ENCODE measurements at places on chromosomes 3 and 15.

- no peak for DNase-seq
Measured at GRCh38 chr15:71708741-71709140, 101.6 kb upstream of the NR2E3 start.

- DNase-seq, result no peak
Measured at GRCh38 chr15:72785432-72785831, 1.9 kb upstream of the ADPGK start.

- no peak for DNase-seq
Measured at GRCh38 chr15:38193496-38193895, 59.1 kb upstream of the SPRED1 start.

- no peak for DNase-seq
Measured at GRCh38 chr3:133038089-133038730, at the start of gene TMEM108. Gene TMEM108 (plus strand): TSS chr3:133038391.

DNA sequence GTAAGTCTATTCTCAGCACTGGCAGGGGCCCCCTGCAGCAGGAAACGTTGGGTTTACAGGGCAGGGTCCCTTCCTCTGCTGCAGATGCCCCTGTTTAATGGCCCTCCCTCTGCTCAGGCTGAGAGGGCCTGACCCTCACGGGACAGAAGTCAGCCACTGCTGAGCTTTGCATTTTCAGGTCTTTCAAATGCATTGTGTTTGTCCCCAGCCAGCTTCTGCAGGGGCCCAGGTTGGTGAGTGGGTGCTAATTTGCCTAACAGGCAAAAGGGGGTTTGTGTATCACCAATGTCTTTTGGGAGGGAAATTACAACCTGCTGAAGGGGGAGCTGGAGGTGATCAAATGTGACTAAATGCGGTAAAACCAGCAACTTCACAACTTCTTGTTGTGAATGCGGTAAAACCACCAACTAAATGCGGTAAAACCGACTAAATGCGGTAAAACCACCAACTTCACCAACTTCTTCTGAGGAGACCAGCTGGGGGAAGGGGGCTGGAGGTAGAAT lies 44.8 kb upstream of the UBE2E1 start:
- DNase-seq, result no peak

GRCh38 chr15:41987925-41988275 lies 15.5 kb upstream of the EHD4 start:
- no peak for DNase-seq

GRCh38 chr15:90360746-90361145 lies 8.7 kb downstream of the ZNF774 start:
- no peak for DNase-seq

GRCh38 chr15:100831467-100831866 lies 48.2 kb upstream of the ALDH1A3 start:
- DNase-seq, result no peak

DNA sequence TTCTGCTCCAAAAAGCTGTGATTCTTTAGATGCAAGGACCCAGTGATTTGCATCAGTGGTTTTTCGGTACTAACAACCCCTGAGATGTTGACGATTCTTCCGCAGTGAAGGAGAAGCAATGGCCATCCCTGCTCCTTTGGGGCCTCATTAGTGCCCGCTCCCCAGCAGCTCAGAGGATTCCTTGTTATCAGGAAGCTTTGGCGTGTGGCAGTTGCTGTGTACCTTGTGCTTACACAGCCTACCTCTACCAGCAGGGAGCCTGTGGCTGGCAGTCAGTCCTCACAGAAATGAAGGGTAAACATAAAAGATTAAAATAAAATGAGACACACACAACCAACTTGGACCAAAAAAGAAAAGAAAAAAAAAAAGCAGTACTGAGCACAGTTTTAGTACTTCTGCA lies 55.2 kb downstream of the CNTN3 start:
- no peak for DNase-seq

GRCh38 chr3:23302271-23302670 lies 99.1 kb downstream of the UBE2E2 start:
- no peak for DNase-seq

- no peak for DNase-seq
Measured at GRCh38 chr3:105809208-105809888, 59.5 kb downstream of the CBLB start.

DNA sequence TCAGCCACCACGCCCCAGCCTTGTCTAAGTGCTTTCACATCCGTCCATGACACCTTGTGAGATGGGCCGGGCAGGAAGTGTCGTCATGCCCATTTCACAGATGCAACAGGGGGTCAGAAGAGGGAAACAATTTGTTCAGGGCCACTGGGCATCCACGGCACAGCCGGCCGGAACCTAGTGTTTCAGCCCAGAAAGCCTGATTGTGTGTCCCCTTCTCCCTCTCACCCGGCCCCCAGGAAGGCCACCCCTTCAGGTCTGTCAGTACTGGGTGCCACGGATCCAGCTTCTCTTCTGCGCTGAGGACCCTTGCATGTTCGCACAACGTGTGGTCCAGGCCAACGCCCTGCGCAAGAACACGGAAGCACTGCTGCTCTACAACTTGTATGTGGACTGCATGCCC lies 15.8 kb downstream of the DNAH1 start:
- no peak for DNase-seq

DNA sequence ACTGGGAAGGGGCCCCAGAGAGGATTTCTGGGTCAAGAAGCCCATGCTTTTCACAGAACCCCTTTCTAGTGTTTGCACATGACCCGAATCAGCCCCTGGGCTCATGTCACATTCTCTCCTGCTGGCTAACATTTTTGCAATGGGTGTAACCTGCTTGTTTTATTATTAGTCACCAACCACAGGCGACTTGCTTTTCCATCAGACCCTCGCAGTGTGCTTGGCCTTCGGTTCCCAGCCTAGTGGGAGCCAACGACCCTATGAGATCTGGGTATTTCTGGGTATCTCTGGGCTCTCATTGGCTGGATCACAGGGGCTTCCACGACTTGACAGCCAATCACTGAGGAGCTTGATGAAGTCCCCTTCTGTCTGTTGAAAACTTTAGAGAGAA lies 11.0 kb upstream of the FBLN2 start:
- no peak for DNase-seq

GRCh38 chr3:107848351-107848915 lies 242.4 kb downstream of the CD47 start:
- DNase-seq, result no peak

DNA sequence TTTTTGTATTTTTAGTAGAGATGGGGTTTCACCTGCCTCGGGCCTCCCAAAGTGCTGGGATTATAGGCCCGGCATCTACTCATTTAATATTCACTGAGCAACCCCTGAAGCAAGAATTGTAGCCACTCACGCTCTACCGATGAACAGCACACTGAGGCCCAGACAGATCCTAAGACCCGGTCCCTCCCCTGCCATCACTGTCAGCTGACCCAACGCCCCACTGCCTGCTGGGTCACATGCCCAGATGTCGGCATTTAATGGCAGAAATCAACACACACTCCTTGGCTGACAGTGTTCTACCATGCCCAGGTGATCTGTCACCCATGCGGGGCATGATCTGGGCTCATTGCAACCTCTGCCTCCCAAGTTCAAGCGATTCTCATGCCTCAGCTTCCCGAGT lies 3.2 kb upstream of the TMEM89 start:
- DNase-seq, result no peak

GRCh38 chr15:62901909-62902546 lies 140.5 kb upstream of the TPM1 start:
- DNase-seq, result no peak

GRCh38 chr15:39774688-39775267 lies 7.9 kb downstream of the FSIP1 start:
- DNase-seq, result peak; percentile 13

- no peak for DNase-seq
Measured at GRCh38 chr15:39130556-39131379, 450.1 kb upstream of the THBS1 start.

DNA sequence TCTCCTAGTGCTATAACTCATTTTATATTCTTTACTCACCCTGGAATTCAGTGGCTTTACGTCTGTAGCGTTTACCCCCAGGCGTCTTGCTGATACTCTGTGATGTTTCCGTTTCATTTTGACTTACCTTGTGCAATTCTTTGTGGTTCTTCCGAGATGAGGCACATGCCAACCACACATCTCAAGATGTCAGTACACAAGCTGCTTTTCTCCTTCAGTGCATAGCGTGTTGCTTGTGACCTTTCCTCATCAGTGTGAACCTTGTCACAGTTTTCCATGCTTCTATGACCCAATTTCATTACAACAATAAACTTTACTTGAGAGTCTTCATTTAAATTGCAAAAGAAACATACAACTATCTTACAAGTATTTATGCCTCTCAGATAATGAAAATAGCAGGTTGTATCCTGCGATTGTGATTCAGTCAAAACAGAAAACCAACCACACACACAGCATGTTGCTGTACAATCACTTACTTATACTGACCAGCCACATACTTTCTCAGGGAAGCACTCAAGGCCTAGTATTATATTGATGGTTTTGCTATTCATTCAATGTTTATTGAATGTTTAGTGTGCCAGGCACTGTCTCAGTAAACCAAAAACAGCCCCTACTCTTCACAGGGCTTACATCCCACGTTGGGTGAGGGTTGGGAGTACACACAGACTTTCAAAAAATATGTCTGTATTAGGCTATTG lies 4.6 kb upstream of the TBL1XR1 start:
- DNase-seq, result peak; percentile 10

DNA sequence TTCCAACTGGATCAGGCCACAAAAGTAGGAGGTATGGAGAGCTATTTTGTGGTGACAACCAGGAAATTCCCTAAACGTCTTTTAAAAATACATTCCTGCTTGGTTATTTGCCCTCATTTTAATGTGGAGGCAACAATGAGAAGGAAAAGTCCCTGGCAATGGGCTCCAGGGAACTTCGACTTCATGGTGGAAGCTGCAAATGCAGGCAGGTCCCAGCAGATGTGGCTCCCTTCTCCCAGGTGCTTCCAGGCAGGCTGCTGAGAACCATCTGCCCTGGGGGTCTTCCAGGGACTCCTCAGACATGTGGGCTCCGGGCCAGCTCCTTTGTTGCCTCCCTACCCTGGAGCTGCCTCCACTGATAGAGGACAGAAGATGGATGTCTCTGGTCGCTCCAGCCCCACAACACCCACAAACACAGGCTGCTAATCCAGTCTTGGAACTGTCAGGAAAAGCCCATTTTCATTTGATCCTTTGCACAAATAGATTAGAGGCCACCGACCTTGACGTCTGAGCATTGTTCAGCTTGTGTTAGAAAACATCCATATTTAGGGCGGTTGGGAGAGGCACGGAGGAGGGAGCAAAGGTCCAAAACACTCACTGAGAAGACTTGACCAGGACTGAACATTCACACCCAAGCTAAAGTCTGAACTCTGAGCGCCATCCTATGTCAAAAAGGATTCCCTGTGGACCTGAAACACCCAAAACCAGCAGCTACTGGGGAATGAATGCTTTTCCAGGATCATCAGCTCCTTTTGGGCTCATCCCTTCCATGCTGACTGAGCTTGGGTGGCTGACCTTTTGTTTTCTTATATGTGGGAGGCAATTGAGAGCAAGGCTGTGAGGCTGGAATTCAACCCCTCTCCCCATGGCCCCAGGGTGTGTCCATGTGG lies 30.2 kb upstream of the SLCO2A1 start:
- no peak for DNase-seq

- no peak for DNase-seq
Measured at GRCh38 chr3:194667363-194667762, 4.6 kb downstream of the LSG1 start.

Data from activated T-helper 1 cell treated with Interleukin-2 at 50 U/mL for 16 hours (primary cell).